ENCODE measurements at places on chromosomes 7 and 10.

- no peak overlapping the region for H3K4me3 ChIP-seq
- H3K36me3 ChIP-seq = no peaks in the 10 kb centered on the region
- no peaks in the 10 kb centered on the region for H3K4me1 ChIP-seq
- H3K27ac ChIP-seq = no peak overlapping the region
- no peaks in the 10 kb centered on the region for H3K27me3 ChIP-seq
- no peak for DNase-seq
These were observed 348.4 kb downstream of the GLRX3 start for GRCh38 chr10:130484468-130485180.

DNA sequence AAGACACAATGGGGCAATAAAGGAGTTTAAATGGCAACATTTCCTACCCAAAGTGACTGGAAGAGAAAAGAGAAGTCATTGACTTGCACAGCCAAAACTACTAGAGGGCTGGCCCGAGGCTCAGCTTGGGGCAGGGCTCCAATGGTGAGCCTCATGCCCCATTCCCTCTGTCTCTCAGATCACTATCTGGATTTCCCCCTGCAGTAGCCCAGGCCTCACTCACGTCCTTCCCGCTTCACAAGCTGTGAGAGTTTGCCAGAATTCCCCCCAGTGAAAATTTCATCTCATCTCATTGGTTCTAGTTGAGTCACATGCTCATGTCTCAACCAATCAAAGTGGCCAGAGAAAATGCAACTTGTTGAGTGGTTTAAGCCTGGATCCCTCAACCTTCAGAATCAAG, 181.3 kb downstream of the WDR11 start:
- H3K4me1 ChIP-seq = no peaks in the 10 kb centered on the region
- DNase-seq = no peak
- no peaks in the 10 kb centered on the region for H3K27me3 ChIP-seq
- no peak overlapping the region for H3K4me3 ChIP-seq
- no peaks in the 10 kb centered on the region for H3K36me3 ChIP-seq

DNA sequence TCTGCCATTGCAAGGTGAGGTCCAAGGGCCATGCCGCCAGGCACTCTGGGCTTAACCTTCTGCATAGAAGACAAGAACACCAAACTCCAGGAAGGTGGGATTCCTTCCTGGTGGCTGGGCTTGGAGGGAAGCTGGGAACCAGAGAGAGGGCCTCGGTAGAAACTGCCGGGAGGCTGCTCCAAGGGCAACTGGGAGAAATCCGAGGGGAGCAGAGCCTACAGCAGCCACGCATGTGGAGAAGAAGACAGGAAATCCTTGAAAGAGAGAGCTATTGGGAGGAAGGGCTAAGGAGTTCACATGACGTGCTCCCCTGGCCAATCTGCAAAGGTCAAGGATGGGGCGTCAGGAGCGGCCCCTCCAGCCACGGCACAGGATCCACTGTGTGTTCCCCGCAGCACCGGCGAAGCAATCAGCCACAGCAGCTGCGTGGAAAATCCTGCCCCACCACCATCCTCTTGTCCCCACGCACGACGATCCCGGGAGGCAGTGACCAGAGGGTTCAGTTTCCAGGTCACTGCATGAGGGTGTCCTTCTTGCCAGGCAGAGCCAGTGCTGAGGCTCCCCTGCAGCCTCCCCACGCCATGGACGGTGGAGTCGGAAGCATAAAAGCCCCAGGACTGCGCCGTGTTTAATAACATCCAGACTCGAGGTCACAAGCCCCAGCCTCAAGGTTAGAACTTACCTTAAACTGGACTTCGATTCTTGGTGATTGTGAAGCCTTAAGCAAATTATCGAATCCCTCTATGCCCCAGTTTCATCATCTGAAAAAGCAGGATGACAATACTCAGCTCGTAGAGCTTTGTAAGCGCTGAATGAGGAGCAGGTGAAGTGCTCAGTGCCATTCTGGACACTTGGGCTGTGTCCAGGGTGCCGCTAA, 8.6 kb upstream of the PPP2R2D start:
- H3K27ac ChIP-seq = no peak overlapping the region
- H3K27me3 ChIP-seq = no peaks in the 10 kb centered on the region
- no peaks in the 10 kb centered on the region for H3K4me1 ChIP-seq
- no peak for DNase-seq

GRCh38 chr7:137619181-137619580, 227.6 kb downstream of the DGKI start:
- H3K4me1 ChIP-seq = no peaks in the 10 kb centered on the region
- H3K27ac ChIP-seq = no peak overlapping the region
- no peak overlapping the region for H3K4me3 ChIP-seq

- no peaks in the 10 kb centered on the region for H3K4me1 ChIP-seq
- no peak overlapping the region for H3K27ac ChIP-seq
- no peak overlapping the region for H3K4me3 ChIP-seq
- no peaks in the 10 kb centered on the region for H3K27me3 ChIP-seq
- H3K36me3 ChIP-seq = no peaks in the 10 kb centered on the region
- no peak for DNase-seq
These were observed 28.7 kb downstream of the IKZF1 start for GRCh38 chr7:50333221-50333651.

DNA sequence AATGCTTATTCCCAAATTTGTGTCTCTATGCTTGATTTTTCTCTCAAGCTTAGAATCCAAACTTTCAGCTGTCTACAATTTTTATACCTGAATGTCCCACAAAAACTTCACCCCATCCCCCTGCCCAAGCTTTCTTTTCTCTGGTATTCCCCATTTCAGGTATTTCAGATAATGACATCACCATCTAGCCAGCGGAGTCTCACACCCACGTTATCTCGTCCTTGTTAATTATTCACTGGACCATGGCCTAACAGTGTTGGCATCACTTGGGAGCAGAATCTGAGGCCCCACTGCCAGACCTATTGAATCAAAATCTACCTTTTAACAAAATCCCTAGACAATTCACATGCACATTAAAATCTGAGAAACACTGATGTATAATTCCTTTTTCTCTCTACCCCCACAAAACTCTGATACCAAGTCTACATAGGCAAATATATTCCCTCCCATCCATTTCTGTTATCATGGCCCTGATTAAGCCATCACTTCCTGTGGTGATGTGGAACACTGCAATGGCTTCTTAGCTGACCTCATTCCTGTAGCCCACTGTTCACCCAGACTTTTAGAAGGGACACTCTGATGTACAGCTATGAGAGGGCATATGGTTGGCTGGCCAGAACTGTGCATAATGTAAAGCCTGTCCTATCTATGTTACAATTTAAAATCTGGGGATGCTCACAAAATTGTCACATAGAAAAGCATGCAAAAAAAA, 31.4 kb downstream of the ZNF438 start:
- no peak for DNase-seq
- H3K4me3 ChIP-seq = no peak overlapping the region
- no peak overlapping the region for H3K27ac ChIP-seq
- no peaks in the 10 kb centered on the region for H3K36me3 ChIP-seq
- no peaks in the 10 kb centered on the region for H3K4me1 ChIP-seq

DNA sequence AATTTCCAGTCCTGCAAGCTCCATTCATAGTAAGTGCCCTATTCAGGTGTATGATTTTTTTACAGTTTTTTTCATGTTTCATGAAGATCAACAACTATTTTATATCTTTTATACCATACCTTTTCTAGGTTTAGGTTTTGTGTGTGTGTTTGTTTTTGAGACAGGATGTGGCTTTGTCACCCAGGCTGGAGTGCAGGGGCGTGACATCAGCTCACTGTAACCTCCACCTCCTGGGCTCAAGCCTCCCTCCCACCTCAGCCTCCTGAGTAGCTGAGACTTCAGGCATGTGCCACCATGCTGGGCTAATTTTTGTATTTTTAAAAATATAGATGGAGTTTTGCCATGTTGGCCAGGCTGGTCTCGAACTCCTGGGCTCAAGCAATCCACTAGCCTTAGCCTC, 35.0 kb downstream of the ARMH3 start:
- H3K36me3 ChIP-seq = peaks cover 67% of the 10 kb centered on the region
- DNase-seq = no peak
- no peaks in the 10 kb centered on the region for H3K4me1 ChIP-seq

- H3K27me3 ChIP-seq = no peaks in the 10 kb centered on the region
- peak; percentile 83 for DNase-seq
- no peaks in the 10 kb centered on the region for H3K36me3 ChIP-seq
- peak overlapping the region; percentile 74 for H3K27ac ChIP-seq
- peak overlapping the region; percentile 14 for H3K4me3 ChIP-seq
- H3K4me1 ChIP-seq = peaks cover 12% of the 10 kb centered on the region
These were observed 116.3 kb upstream of the BTBD16 start for GRCh38 chr10:122154545-122155366.

DNA sequence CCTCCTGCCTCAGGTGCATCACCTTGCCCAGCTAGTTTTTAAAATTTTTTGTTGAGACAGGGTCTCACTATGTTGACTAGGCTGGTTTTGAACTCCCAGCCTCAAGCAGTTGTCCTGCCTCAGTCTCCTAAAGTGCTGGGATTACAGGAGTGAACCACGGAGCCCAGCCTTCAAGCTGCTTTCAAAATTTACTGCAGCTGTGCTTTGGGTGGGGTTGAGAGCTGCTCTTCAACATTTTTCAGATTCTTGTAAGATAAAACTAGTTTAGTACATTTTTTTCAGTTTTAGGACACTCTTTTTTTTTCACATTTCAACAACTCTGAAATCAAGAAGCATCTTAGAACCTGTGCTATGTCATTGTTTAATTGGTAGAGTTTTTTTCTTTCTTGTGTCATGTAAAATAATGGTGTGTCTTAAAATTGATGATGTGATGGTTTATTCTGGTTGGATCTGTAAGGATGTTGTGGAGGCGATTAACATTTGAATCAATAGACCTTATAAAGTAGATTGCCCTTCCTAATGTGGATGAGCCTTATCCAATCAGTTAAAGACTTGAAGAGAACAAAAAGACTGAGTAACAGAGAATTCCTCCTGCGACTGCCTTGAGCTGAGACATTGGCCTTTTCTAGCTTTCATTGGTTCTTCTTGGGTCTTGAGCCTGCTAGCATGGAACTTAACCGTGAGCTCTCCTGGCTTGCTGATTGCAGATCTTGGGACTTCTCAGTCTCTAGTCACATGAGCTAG, 13.5 kb downstream of the PLEKHA8 start:
- no peak overlapping the region for H3K4me3 ChIP-seq
- peaks cover 5% of the 10 kb centered on the region for H3K36me3 ChIP-seq
- H3K27me3 ChIP-seq = no peaks in the 10 kb centered on the region
- no peak overlapping the region for H3K27ac ChIP-seq
- H3K4me1 ChIP-seq = no peaks in the 10 kb centered on the region
- DNase-seq = no peak

GRCh38 chr7:138755842-138756590, 41.8 kb upstream of the TMEM213 start:
- no peak for DNase-seq
- H3K27ac ChIP-seq = no peak overlapping the region
- H3K27me3 ChIP-seq = no peaks in the 10 kb centered on the region
- no peaks in the 10 kb centered on the region for H3K36me3 ChIP-seq
- H3K4me1 ChIP-seq = no peaks in the 10 kb centered on the region

DNA sequence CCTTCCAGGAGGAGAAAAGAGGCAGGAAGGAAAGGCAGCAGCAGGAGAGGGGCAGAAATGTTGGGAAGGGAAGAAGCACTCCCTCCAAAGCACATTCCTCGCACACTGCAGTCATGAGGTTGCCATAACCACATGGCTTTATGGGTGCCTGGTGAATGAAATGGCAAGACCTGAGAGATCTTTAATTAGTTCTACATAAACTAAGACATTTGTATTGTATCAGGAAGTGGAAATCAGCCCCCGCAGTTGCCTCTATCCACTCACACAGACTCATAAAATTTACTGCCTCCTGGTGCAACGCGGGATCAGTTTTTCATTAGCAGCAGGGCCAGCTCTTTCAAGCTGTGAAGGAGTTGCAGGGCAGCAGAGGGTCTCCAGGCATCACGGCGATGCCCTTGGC, 106.4 kb downstream of the COL13A1 start:
- H3K27ac ChIP-seq = no peak overlapping the region
- DNase-seq = no peak
- H3K36me3 ChIP-seq = no peaks in the 10 kb centered on the region
- H3K4me3 ChIP-seq = no peak overlapping the region
- peaks cover 22% of the 10 kb centered on the region for H3K4me1 ChIP-seq

GRCh38 chr7:1977876-1978441, 254.8 kb downstream of the MAD1L1 start:
- H3K4me3 ChIP-seq = no peak overlapping the region
- H3K36me3 ChIP-seq = no peaks in the 10 kb centered on the region
- no peaks in the 10 kb centered on the region for H3K27me3 ChIP-seq
- no peaks in the 10 kb centered on the region for H3K4me1 ChIP-seq
- H3K27ac ChIP-seq = no peak overlapping the region

DNA sequence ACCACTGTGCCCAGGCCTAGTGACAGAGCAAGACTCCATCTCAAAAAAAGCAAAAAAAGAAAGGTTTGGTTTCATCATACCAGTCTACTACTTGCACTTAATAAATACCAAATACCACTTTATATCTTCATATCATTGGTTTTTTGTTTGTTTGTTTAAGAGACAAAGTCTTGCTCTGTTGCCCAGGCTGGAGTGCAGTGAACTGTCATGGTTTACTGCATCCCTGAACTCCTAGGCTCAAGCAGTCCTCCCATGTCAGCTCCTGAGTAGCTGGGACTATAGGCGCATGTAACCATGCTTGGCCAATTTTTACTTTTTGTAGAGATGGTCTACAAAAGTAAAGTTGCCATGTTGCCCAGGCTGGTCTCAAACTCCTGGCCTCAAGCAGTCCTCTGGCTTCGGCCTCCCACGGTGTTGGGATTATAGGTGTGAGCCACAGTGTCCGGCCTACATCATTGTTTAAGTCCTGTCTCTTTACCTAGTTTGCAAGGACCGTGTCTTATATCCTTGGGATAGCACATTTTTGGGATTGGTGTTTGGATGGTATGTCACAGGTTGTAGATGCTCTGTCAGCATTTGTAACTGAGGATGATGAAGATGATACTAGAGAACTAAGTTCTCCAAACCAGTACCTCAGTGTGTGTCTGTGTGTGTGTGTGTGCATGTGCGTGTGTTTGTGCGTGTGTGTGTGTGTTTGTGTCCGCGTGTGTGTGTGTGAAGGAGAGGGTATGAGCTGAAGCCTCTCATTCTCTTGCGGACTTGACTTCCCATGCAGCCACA, 9.3 kb downstream of the LMTK2 start:
- no peak overlapping the region for H3K4me3 ChIP-seq
- H3K27ac ChIP-seq = no peak overlapping the region
- no peak for DNase-seq
- no peaks in the 10 kb centered on the region for H3K27me3 ChIP-seq
- H3K4me1 ChIP-seq = no peaks in the 10 kb centered on the region

GRCh38 chr7:9600974-9601373, 1167.6 kb downstream of the NXPH1 start:
- H3K27me3 ChIP-seq = no peaks in the 10 kb centered on the region
- H3K36me3 ChIP-seq = no peaks in the 10 kb centered on the region
- no peak for DNase-seq
- H3K27ac ChIP-seq = no peak overlapping the region
- H3K4me1 ChIP-seq = no peaks in the 10 kb centered on the region
- no peak overlapping the region for H3K4me3 ChIP-seq
